ENCODE measurements at places on chromosomes 4 and X.

DNA sequence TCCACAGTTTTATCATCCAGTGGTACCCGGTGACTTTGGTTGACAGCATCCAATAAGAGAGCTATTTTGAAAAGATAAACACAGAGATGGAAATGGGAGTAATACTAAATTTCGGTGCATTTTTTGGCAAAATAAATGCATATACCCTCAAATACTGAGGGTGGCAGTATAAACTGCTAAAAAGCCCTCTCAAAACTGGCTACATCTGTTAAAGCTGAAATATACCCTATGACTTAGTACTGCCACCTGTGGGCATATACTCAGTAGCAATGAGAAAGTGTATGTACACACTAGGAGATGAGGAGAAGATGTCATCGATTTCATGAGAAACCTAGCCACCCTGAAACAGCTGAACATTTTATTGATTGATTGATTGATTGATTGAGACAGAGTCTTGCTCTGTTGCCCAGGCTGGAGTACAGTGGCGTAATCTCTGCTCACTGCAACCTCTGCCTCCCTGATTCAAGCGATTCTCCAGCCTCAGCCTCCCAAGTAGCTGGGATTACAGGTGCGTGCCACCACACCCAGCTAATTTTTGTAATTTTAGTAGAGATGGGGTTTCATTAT, 12.2 kb upstream of the TMEM128 start:
- peak; percentile 48 for DNase-seq

GRCh38 chrX:53288189-53288588, 6.8 kb upstream of the IQSEC2 start:
- DNase-seq, result peak; percentile 6

- DNase-seq, result no peak
Observed at GRCh38 chrX:143945171-143945570, 61.3 kb downstream of the UBE2NL start.

- DNase-seq, result peak; percentile 3
Observed at GRCh38 chr4:17397611-17398010, 114.3 kb downstream of the QDPR start.

DNA sequence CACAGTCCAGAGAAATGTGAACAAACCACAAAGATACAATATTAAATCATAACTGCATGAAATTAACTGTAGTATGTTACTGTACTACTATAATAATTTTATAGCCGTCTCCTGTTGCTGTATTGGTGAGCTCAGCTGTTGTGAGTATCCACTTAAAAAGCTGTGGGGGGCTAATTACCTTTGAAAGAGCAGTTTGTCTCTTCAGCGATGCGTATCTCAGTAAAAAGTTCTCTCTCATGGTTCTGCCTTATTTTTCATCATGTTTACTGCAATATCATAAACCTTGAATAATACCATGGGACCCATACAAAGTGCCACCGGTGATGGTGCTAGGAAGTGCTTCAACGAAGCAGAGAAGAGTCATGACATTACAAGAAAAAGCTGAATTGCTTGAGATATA, 8.4 kb upstream of the MSMO1 start:
- DNase-seq, result no peak

GRCh38 chrX:18297251-18297650, 57.2 kb downstream of the SCML2 start:
- DNase-seq, result no peak
